ENCODE measurements at places on chromosomes 6 and 20.
A peak's percentile ranks its signal among the peaks of the same experiment; 100 is the strongest.

- DNase-seq, result no peak
Observed at GRCh38 chr6:6491761-6492160, 96.8 kb upstream of the LY86 start.

DNA sequence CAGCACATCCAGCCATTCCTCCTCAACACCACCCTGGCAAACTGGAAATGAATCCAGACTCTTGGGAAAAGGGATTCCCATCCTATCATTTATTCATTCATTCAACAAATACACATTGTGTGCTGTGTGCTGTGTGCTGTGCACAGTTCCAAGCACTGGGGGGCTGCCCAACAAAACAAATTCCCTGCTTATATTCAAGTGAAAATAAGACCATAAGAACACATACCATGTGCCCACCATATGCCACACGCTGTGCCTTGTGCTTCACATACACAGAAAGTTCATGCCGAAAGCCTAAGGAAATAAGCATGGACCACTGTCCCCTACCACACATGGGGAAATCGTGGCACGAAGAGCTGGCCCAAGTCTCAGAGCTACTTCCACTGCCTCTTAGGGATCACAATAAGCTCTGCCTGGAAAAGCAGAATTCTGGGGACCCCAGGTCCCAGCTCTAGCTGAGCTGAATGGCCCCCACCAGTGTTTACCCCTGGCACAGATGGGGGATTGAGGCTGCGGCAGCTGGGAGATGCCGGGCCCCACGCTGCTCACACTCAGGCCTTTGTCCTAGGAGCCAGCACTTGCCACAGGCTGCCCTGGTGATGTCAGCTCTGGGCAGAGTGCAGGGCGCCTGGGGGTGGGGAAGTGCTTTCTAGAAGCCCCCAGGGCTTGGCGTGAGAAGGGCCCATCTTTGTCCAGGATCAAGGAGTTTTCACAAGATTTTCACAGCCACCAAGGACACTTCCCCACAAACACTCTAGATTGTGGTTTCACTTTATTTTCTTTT lies 99.6 kb downstream of the PREX1 start:
- peak; percentile 77 for DNase-seq

DNA sequence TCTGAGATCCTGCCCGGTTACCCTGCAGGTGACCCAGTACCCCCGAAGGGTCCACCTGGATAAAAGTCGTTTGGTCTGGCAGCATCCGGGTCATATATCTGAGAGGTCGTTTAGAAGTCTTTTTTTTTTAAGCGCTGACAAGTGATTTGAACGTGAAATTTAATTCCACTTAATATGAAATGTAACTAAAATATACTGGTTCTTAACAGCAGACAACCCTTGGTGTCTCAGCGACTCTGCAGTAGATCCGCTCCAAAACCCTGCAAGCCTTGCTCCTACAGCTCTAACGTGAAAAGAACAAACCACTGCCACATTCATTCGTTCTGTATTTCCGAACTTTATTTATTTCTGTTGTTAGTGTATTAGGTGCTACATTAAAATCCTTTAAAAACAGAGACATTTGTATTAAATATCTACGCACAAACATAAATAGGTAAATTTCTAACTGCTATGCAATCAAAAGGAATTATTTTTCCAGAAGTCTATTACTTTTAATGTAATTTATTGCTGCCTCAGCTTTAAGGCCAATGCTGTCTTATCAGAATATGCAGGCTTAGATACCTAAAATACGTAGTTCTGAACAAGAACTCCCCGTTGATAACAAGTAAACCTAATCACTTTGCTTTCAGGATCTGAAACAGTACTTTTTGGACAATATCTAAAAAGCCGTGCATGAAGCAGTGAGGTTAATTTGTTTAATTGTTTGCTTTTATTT lies 33.5 kb upstream of the TCF21 start:
- DNase-seq, result no peak

DNA sequence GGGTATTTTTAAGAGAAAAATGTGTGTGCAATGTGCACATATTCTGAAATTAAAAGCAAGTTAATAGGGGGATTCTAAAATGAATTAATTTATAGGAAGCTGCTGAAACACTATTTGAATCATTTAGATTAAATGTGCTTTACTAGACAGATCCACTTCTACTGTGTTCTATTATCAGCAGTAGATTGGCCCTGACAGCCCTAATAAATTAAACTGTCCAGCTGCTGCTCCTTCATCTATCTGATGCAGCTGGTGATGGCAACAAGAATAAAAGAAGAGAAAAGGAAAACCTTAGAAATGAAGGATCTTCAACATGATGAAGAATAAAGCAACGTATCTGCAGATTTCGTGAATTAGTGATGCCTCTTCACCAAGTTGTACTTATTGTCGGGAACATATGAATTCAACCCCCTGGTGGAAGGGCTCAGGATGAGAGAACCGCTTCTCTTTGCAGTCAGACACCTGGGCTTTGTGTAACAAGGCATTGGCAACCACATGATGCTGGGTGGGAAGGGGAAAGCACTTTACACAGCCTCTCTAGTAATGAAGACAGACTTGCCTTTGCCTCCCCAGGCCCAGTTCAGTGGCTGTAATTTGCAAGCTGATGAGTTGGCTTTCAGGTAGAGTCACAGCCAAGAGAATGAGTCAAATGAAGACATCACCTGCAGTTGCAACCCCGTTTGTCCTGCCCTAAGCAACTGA lies 94.4 kb downstream of the LAMP5 start:
- no peak for DNase-seq

DNA sequence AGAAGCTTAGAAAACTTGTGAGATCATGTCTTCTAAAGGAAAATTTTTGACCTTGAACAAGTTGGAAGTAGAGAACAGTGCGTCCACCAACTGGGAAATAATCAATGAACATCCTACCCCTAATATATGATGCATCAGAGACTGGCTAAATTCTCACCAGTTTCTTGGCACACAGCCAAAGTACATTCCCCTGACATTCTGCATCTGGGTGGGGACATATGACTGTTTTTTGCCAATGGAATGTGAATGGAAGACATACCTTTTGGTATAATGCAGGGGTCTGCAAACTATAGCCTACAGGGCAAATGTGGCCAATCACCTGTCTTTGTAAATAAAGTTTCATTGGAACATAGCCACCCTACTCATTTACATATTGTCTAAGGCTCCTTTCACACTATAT lies 84.7 kb downstream of the HAO1 start:
- no peak for DNase-seq

GRCh38 chr20:17504898-17505635 lies 26.1 kb downstream of the BFSP1 start:
- no peak for DNase-seq

GRCh38 chr6:136095986-136096385 lies 154.1 kb downstream of the MTFR2 start:
- no peak for DNase-seq

All from hypothalamus (tissue), 51 donors.